ENCODE measurements at places on chromosomes 2 and 18.

DNA sequence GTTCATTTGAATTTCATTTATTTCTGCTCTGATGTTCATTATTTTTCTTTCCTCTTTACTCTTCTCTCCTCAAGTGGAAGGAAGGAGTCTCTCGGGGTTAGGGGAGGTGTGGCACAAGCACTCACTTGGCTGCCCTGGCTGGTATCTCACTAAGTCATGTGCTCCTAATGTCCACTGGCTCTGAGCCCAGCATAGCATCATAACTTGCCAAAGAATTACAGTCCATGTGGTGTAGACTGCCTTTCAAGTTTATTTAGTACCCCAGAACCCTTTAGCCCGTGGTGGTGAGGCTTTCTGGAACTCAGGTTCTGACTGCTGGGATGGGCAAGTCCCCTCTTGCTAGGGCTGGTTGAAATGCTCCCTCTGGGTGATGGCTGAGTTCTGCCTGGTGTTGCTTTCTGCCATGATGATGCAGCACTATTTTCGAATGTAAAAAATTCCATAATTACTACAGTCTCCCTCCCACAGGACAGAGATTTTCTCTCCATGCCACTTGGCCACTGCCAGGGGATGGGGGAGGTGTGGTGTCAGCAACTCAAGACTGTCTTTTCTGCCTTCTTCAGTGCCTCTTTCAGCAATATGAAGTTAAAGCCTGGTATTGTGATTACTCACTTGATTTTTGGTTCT is 22.2 kb downstream of the SPAG16 start:
- DNase-seq: no peak

- DNase-seq: no peak
Measured at GRCh38 chr2:16317211-16317830, 348.3 kb downstream of the CYRIA start.

GRCh38 chr2:63817382-63817781 is 24.3 kb upstream of the UGP2 start:
- no peak for DNase-seq

DNA sequence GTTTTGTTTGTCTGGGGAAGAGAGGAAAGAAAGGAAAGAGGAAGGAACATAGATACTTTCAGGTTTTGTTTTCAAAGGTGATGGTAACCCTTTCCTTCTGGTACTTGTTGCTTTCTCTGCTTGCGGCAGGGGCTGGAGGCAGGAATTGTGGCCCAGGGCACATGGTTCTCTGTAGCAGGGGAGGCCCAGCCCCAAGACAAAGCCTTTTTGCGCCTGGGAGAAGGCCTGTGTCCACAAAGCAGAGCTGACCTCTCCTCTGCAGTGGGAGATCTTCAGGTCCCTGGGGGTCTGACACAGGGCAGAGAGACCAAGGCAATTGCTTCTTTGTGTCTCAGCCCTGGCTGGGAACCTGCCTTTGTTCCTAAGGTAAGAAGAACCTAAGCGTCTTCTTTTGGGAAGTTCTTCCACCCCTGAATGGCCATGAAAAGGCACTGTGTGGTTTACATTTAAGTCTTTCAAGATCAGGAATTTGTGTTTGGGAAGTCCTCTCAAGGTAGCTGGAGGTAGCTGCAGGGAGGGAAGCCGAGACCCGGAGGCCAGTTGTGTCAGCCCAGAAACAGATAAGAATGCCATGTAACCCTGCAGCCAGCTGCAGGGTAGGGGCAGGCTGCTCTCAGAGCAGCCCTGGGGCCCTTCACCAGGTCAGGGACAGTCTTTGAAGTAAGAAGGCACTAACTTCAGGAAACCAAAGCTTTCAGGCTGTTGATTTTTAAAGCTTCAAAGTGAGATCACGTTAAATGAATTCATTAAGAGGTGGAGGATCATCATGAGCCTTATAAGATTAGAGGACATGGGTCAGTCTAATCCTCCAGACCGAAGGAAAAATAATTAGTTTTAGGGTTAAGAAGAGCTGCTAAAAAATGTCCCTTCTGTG is 119.3 kb downstream of the STPG4 start:
- DNase-seq: no peak

DNA sequence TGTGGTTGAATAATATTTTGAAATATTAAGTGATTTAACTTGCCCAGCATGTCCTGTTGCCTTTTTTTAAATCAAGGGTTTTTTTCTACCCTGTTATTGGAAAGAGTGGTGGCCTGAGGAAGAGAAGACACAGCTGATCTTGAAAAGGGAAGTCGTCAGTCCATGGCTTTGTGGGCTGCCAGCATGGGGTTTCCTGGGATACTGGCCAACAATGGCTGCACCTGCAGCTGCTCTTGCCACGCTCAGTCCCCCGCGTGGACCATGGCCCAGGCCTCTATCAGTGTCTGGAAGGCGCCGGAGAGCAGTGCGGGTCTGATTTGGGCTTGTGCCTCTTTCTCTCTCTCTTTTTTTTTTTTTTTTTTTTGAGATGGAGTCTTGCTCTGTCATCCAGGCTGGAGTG is 99.3 kb downstream of the ASB1 start:
- no peak for DNase-seq

DNA sequence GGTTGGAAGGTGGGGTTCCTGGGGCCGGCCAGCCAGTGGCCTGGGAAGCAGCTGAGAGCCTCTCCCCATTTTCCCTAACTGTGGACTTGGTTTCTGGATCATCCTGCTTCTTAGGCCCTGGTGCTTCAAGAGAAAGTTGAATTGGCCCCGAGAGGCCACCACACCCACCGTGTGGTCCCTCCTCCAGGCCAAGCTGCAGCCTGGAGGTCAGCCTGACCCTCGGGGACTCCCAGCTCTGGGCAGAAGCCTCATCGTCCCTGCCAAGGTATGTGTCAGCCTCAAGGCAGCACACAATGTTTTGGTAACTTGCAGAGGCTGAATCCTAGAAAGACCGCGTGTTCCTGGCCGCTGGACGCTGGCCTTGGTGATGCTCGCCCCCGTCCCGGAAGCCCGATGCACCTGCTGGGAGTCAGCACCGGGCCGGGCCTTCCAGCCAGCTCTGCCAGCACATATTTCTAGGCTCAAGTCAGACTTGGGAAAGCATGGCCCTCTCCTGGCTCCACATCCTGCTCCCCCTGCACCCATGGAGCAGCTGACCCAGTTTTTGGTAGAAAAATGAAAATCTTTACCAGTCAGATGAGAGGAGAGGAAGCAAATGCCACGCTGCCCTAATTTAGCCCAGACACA is 72.6 kb downstream of the ACTR2 start:
- DNase-seq: no peak

- DNase-seq: no peak
Measured at GRCh38 chr2:4053769-4054493, 350.6 kb downstream of the DCDC2C start.

DNA sequence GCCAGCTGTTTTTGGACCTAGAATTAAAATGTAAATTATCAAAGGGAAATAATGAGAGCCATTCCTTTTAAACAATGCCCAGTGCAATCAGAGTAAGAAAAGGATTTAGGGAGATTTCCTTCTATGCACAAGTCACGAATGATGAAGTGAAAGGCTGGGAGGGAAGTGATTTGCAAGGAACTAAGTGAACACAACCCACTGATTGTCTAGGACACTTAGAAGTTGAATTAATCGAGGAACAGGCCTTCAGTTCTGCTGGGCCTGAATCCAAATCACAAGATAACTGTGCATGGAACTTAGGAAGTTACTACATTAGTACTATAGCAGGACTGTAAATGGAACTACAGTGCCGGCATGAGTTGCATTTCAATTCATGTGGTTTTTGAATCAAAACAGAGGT is 17.7 kb downstream of the MAP2 start:
- no peak for DNase-seq

- no peak for DNase-seq
Measured at GRCh38 chr18:61352611-61353010, 19.4 kb downstream of the CDH20 start.

DNA sequence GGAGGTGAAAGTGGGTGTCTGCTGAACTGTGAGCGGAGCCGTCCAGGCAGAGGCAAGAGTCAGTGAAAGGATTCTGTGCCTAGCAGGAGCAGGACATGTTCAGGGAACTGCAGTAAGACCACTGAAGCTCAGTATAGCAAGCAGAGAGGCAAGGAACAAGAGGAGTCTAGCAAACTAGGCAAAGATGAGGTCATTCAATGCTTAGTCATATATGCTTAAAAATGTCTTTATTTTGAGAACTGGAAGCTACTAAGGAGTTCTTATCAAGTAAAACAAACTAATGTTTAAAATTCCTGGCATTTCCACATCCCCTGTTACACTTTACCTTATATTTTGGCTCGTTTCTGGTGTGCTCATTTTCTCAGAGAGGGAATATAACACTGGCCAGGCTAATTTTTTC is 913.4 kb downstream of the CBLN2 start:
- no peak for DNase-seq

- peak; percentile 42 for DNase-seq
Measured at GRCh38 chr2:49616800-49617199, 462.5 kb upstream of the FSHR start.

DNA sequence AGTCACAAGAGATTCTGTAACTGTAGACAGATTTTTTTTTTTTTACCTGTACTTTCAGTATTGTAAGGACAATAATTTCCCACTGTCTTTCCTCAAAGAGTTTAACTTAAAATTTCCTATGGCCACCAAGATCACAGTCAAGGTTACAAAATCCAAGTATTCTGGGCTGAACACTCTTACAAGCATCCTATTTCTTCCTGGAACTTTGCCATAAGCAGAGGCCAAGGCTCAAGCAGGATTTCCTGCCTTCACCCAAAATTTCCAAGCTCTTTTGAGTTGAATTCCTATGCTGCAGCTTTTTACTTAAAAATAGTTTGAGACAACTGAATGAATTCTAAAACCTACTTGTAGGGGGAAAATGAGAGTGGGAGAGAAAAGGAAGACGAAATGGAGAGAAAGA is 299.4 kb downstream of the ZNF516 start:
- DNase-seq: no peak

- DNase-seq: no peak
Measured at GRCh38 chr2:170771421-170771937, 1.3 kb downstream of the ERICH2 start.

DNA sequence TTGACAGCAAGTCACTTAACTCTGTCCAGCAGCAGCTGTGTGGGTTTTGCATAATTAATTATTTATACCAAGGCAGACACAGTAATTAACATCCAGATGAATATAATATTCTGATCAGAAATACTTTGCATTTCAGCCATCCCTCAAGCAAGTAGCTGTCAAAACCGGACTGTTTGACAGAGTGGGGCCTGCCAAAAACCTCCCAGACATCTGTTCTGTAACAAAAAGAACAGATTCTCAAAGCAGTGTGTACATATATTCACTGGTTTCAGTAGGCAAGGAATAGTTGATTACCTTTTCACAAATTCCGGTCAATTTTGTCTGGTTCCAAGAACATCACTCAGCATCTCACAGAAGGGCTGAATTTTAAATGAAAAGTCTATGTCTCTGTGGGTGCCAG is 291.6 kb downstream of the CMPK2 start:
- no peak for DNase-seq
